ENCODE measurements at places on chromosomes 12 and 14.

GRCh38 chr12:1870998-1871917 lies 47.2 kb downstream of the CACNA2D4 start:
- DNase-seq = no peak

- no peak for DNase-seq
Observed at GRCh38 chr14:103022685-103023044, 34.7 kb downstream of the CDC42BPB start.

- DNase-seq = no peak
Observed at GRCh38 chr12:2681450-2682205, 113.1 kb upstream of the FKBP4 start.

DNA sequence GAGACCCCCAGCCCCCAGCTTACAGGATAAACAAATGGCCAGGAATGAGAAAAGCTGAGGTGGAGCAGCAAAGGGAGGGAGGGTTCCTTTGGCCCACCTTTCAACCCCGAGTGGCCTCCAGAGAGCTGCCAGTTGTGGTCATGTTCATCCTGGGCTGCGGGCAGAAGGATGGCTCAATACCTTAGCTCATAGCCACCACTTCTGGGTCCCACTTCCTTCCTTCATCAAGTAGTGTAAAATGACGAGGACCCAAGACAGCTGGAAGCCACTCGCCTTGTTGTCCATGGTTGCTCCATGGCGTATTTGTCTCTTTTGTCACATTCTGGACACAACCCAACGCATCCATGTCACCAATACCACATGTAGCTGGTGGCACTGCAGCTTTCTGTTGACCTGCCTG lies 24.2 kb downstream of the CRACR2A start:
- no peak for DNase-seq

- DNase-seq = no peak
Observed at GRCh38 chr14:55897031-55897430, 221.2 kb upstream of the PELI2 start.

- no peak for DNase-seq
Observed at GRCh38 chr12:2259369-2259768, 206.6 kb downstream of the CACNA1C start.

DNA sequence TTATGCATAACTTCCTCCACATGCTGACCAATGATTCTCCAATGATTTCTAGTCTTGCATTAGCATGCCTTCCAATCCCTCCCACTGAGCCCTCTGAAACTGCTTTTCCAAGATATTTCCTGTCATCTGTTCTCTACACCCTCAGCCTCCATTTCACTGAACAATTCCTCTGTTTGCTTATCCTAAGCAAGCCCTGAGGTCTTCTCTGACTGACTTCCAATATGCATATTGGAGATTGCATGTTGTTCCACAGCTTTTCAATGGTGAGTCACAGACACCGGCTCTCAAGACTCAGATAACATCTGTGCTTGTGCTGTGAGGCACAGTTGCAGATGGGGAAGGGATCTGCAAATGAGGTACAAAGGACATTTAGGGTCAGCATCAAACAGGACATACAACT lies 141.0 kb downstream of the SLC16A7 start:
- DNase-seq = peak; percentile 6

DNA sequence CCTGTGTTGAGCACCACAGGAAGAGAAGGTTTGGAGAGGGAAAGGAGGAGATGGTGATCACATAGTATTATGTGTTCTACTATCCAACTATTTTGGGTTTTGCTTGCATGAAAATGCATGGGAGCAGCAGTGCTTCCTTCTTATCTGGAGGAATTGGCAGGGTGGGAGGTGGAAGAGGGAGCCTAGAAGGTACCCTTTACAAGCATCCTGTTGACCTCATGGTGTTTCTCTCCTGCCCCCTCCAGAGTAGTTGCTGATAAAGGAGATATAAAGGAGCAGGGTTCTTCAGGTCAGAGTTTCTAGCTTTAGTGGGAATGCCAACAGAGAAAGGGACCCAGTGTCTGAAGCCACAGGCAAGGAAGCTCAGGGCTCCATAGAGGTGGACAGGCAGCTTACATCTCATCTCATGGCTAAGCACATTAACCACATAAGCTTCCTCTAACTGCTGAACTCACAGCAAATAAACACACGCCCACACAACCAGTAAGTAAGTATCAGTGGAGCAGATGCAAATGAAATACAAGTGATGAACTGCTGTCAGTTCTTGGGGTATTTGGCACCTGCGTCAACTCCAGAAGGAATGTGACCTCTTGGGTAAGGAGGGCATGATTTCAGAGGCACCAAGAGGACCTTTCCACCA lies 174.2 kb upstream of the SLC38A2 start:
- DNase-seq = no peak

DNA sequence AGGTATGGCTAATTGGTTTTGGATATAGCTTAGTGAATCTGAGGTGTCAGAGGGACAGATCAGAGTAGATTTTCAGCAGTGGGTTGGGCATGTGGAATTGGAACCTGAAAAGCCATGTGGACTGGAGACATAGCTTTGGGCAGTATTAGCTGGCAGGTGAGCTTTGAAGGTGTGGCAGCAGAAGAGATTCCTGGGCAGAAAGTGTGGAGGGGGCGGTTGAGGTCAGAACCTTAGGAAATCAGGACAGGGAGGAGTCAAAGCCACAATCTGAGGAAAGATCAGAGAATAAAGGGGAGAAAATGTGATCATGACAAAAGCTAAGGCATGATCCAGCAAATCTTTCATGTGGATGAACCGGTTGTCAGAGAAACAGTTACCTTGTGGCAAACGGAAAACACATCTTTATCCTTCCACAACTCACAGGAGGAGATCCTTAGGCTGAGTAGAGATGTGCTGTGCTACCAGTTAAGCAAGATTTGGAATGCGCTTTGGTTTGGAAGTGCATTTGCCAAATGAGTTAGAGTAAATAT lies 56.4 kb downstream of the PTGER2 start:
- no peak for DNase-seq

- no peak for DNase-seq
Observed at GRCh38 chr14:56040121-56040520, 78.1 kb upstream of the PELI2 start.

DNA sequence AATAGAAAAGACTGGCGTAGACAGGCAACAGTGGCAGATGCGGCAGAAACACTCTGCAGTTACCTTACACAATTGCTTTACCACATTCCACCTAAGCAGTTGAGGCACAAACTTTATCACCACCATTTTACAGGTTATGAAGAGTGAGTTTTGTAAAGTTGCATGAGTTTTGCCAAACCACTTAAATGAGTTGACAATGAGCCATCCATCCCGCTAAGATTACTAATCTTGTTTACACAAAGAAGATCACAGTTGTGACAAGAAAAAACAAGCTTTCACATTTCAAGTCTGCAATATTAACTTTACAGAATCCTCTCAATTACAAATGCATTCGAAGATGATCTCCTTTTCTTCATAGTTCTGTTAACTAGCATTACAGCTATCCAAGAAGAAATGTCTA lies 1.8 kb downstream of the TMCC3 start:
- no peak for DNase-seq

- no peak for DNase-seq
Observed at GRCh38 chr12:94186278-94187241, 38.2 kb downstream of the PLXNC1 start.

GRCh38 chr12:24083838-24084237 lies 134.4 kb upstream of the SOX5 start:
- DNase-seq = no peak

GRCh38 chr14:51607711-51608110 lies 44.0 kb upstream of the FRMD6 start:
- DNase-seq = no peak

- DNase-seq = no peak
Observed at GRCh38 chr12:16228067-16228466, 49.4 kb downstream of the SLC15A5 start.

- no peak for DNase-seq
Observed at GRCh38 chr12:2877953-2878732, 1.1 kb downstream of the RHNO1 start.

- no peak for DNase-seq
Observed at GRCh38 chr14:94946244-94946643, 176.3 kb upstream of the GSC start.

DNA sequence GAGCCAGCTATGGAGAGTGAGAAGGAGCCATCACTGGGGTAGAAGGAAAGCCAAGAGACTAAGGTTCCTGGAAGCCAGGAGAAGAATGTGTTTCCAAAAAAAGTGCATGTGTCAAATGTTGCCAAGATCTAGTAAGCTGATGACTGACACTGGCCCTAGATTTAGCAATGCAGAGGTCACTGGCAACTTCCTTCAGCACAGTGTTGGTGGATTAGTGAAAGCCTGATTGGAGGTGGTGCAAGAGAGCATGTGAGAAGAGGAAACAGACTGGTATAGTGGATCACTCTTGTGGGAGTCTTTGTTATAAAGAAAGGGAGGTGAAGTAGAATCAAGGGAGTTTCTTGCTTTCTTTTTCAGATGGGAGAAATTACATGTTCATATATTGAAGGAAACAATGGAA lies 34.1 kb upstream of the CHGA start:
- no peak for DNase-seq

- DNase-seq = no peak
Observed at GRCh38 chr12:121227294-121227693, 17.4 kb downstream of the P2RX4 start.

GRCh38 chr14:64702493-64703394 lies 1.5 kb upstream of the PLEKHG3 start:
- DNase-seq = no peak

GRCh38 chr14:103022002-103022684 lies 35.2 kb downstream of the CDC42BPB start:
- peak; percentile 15 for DNase-seq

GRCh38 chr12:15322164-15323061 lies at the start of gene PTPRO:
PTPRO (plus strand) TSS chr12:15322508.
- no peak for DNase-seq

DNA sequence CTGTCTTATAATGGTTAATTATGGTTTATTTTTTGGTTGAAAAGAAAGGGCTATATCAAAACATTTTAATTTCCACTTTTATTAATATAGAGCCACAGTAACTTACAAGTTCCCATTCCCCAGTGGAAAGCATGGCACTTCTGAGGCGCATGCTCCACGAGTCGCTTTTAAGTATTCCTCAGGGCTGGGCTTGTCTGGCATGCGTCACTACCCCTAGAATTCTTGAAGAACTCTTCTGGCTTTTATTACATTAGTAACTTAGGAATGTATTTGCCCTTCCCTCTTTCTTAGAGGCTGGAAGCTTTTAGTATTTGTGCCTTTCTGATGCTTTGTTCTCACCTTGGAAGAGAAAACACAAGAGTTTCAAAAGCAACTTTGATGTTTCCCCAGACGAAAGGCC lies 81.1 kb downstream of the ESR2 start:
- no peak for DNase-seq

GRCh38 chr14:101628471-101628966 lies 67.2 kb downstream of the DIO3 start:
- peak; percentile 22 for DNase-seq

- DNase-seq = no peak
Observed at GRCh38 chr12:47736877-47737676, 11.8 kb upstream of the ENDOU start.

GRCh38 chr14:101196051-101196712 lies 292.7 kb upstream of the RTL1 start:
- DNase-seq = no peak

GRCh38 chr14:68442828-68443629 lies 349.8 kb downstream of the ZFP36L1 start:
- DNase-seq = no peak

DNA sequence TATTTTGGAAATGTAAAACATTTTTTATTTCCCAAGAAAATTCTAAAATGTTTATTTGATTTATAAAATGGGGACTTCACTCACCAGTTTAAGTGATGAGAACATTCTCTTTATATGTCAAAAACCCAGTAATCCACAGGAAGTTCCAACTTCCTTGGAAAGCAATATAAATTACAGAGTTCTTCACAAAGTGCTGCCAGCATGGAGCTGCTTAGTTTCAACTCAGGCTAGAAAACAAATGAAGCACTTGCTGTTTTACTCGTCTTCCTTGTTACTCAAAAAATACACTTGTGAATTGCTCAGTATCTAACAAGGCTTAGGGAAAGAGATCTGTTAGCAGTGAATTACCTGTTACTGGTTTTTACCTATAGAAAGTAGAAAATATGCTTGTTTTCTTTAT lies 942.7 kb upstream of the MDGA2 start:
- DNase-seq = no peak

DNA sequence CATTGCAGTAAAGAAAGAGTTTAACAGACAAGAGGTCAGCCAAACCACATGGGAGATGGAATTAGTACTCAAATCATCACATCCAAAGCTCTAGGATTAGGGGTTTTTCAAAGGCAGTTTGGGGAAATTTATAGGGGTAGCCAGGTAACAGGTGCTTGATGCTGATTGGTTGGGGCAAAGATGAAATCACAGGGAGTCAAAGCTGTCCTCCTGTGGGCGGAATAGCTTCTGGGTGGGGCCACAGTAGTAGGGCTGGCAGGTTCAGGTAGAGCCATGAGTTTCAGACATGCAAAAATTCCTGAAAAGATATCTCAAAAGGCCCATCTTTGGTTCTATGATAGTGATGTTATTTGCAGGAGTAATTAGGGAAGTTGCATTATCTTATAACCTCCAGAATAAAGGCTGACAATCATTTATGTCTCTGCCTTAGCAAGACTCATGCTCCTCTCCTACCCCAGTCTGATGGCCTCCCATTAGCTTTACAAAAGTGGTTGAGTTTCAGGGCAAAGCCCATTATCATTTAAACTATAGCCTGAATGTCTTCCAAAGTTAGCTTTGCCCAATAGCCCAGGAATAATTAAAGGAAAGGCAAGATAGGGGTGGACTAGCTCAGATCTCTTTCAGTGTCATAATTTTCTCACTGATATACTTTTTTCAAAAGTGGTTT lies 42.1 kb upstream of the CNTN1 start:
- DNase-seq = no peak

GRCh38 chr12:22238211-22238610 lies 96.3 kb downstream of the ST8SIA1 start:
- DNase-seq = no peak

GRCh38 chr14:71321574-71322315 lies 414.5 kb downstream of the PCNX1 start:
- DNase-seq = no peak

DNA sequence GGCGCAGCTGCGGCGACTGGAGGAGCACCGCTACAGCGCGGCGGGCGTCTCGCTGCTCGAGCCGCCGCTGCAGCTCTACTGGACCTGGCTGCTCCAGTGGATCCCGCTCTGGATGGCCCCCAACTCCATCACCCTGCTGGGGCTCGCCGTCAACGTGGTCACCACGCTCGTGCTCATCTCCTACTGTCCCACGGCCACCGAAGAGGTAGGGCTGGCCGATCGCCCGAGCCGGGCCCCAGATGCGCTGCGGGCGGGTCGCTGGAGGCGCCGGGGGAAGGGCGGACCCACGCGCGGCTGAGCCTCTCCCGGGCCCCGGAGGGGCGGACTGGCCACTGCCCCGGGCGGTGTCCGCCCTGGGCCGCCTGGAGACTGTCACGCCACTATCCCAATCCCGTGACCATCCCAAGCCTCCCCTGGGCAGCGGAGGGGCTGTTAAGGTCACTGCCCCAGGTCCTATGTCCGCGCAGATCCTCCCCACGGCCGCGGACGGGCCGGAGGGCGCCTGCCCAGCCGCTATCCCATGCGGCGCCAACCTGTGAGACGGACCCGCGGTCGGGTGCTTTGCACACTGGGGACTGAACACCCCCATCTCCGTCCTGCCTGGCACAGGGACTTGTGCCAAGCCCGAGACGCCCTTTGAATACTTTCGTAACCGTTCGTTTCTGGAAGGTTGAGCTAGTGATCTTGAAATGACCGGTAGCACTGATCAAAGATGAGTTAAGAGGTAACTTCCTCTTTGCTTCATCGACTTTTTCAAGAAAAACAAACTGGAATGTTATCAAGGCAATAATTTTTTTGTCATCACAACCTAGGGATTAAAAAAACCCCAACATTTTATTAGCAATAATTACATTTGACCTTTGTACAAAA lies 725 bp downstream of the CHPT1 start:
- DNase-seq = no peak

GRCh38 chr12:131091413-131091975 lies 137.8 kb downstream of the ADGRD1 start:
- no peak for DNase-seq
